SW480 (cell line): ENCODE measurements at places on chromosomes 11 and 22.

DNA sequence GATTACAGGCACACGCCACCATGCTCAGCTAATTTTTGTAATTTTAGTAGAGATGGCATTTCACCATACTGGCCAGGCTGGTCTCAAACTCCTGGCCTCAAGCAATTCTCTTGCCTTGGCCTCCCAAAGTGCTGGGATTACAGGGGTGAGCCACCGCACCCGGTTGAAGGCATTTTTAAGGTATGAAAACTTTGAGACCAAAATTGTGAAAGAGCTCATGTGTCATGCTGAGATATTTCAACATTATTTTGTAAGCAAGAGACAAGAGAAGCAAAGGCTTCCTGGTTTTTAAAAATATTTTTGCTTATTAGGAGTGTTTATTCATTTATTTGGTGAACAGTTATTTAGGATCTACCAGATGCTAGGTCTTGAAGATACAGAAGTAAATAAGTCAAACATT, 6.8 kb downstream of the NHERF4 start:
- no peak for DNase-seq

- no peak for DNase-seq
Measured at GRCh38 chr11:96316869-96317268, 26.1 kb downstream of the MAML2 start.

DNA sequence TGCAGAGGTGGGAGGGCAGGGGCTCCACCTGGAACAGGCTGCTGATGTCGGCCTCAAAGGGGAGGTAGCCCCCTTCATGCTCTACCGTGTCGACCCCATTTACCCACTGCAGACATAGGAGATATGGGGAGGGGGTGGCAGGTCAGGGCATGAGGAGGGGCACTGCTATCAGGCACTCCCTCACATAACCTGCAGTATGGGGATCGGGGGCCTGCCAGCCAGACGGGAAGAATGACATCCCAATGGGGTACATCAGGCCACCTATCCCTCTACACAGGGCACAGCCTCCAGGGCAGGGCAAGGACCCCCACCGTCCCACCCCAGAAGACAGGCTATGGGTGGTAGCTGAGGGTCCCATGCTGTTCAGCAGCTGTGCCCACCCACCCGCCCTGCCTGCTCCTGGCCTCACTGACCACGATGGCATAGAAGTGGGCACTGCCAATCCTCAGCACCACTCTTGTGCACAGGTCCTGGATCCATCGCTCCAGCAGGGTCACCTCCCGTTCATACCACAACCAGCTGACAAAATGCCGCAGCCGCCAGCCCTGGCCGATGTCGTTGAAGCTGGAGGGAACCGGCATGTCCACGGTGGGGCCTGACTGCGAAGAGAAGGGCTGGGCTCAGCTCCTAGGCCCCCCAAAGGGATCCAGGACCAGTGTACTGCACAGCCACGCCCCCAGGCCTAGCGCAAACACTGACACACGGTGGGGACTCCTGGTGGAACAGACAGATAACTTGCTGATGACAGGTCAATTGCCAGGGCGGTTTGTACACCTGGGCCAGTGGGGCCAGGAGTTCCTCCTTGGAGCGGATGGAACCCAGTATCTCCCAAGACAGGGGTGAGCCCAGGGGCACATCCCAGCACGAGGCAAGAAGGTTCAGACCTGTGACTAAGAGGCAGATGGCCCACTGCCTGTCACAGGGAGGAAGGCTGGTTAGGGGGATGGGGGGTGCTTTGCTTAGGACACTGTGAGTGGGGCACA, 24.1 kb downstream of the RGL4 start:
- no peak for DNase-seq

GRCh38 chr11:10326012-10326964, 21.4 kb downstream of the ADM start:
- DNase-seq: no peak

- DNase-seq: no peak
Measured at GRCh38 chr11:66316849-66317251, at the start of gene CD248. TSS of gene CD248 (minus strand) at chr11:66317044. CDS start at chr11:66317027, 17 bp downstream.

DNA sequence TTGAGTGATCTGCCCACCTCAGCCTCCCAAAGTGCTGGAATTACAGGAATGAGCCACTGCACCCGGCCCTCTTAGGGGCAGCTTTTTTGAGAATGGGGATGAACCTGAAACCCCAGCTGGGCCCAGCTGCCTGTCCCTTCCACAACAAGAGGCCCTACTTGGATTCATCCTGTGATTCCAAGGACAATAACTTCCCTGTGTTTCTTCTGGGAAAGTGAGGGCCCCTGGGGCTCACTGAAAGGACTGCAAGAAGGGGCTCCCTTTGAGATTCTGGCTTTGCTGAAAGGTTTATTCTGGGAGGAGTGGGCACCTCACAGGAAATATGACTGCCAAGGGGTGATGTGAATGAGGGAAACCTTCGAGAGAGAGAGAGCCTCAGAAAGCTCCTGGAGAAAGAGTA, 12.3 kb upstream of the GNAZ start:
- DNase-seq: no peak

DNA sequence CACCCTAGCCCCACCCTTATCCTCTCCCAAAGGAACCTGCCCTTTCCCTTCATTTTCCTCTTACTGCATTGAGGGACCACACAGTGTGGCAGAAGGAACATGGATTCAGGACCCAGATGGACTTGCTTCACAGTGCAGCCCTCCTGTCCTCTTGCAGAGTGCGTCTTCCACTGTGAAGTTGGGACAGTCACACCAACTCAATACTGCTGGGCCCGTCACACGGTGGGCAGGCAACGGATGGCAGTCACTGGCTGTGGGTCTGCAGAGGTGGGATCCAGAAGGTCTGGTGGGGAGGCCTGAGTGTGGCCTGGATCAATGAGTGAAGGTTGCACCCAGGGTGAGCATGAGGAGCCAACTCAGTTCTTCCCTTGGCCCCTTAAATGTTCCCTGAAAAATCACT, 129.9 kb upstream of the B3GAT1 start:
- no peak for DNase-seq
